ENCODE measurements at places on chromosomes 11 and 22.
A peak's percentile ranks its signal among the peaks of the same experiment; 100 is the strongest.

DNA sequence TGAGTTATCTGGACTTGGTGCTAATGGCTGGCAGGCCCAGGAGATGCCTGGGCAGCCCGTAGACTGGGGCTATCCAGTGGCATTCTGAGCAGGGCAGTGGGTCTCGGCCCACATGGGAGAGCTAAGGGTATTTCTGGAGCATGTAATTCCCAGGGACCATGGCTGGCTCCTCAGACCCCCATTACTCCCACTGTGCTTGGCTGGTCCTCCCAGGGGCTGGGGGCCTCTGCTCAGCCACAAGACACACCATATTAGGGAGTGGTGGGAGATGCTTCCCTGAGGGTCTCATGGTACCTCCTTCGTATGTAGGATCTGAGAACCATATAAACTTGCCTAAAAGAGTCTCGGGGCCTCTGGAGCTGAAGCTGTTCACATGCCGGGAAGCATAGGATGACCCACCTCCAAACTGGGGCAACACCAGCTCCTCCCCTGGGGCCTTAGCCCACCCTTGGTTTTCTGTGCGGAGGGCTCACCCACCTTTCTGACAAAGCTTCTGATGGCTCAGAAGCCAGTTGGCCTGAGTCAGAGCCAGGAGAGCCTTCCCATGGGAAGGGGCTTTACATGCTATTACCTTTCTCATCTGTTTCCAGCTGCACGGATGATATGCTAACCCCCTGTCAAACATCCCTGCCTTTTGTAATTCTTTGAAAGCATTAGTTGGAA lies 9.5 kb upstream of the FTH1 start:
- DNase-seq, result no peak

GRCh38 chr11:80122211-80122610 lies 681.4 kb upstream of the TENM4 start:
- DNase-seq, result peak; percentile 36

GRCh38 chr11:33227578-33228261 lies 29.5 kb upstream of the HIPK3 start:
- no peak for DNase-seq

DNA sequence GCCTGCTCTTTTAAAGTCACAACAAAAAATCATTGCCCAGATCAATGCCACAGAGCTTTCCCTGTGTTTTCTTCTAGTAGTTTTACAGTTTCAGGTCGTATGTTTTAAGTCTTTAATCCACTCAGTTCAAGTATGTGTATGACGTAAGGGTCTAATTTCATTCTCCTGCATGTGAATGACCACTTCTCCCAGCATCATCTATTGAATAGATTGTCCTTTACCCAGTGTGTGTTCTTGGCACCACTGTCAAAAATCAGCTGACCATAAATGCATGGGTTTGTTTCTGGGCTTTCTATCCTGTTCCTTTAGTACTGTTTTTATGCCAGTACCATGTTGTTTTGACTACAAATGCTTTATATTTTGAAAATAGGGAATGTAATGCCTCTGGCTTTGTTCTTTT lies 28.1 kb downstream of the INTS4 start:
- DNase-seq, result no peak

DNA sequence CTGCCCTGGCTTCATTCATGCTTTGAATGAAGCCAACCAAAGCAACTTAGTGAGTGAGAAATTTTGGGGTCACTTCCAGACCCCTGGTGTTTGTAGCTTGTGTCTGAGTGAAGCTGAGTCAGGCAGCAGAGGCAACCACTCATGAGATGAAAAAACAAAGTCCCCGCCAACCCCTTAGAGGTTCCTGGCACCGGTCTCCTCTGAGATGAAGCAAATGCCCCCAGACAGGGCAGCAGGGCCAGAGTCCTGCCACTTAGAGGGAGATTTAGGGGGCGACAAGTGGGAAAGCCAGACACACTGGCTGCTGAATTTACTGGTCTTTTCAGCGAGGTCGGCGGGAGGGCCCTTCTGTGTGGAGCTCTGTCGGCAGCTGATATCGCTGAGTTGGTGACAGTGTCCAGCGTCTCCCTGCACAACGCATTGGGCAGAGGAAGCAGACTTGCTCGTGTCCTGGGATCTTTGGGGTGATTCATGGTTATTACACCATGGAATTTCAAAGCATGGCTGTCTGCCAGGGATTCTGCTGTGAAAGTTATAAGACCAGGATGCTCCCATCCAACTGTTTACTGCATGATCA lies 482.6 kb downstream of the MIAT start:
- no peak for DNase-seq

GRCh38 chr22:34841911-34842310 lies 224.0 kb upstream of the ISX start:
- no peak for DNase-seq

- no peak for DNase-seq
Measured at GRCh38 chr22:31692186-31692886, 30.3 kb upstream of the PISD start.

DNA sequence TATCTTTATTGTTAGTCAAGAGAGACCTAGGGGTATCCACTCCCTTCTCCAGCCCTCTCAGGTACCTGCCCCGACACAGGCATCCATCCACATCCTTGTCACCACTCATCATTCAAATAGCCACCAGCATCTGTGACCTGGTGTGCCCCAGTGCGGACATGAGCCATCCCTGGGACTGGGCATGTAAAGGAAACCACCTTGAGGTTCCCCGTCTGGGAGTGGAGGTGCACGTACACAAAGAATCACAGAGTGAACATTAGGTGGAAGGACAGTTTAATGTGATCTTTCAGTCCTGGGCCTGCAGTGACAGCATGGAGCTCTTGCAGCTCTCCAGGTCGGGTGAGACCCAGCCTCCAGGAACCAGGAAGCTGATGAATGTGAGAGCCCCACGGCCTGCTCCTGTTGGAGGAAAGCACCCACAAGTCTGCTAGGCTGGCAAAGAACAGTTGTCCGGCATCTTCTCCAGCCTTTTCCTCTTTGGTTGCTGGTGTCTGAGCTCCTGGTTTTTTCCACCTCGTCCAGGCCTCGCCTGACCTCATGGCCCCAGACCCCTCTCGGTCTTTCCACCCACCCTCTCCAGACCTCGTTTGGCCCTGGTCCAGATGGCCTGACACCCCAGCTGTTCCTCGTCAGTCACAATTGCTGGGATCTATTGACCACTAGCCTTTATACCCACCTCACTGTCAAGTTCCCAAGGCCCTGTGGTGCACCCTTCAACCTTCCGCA lies 16.5 kb downstream of the PSMD13 start:
- no peak for DNase-seq

DNA sequence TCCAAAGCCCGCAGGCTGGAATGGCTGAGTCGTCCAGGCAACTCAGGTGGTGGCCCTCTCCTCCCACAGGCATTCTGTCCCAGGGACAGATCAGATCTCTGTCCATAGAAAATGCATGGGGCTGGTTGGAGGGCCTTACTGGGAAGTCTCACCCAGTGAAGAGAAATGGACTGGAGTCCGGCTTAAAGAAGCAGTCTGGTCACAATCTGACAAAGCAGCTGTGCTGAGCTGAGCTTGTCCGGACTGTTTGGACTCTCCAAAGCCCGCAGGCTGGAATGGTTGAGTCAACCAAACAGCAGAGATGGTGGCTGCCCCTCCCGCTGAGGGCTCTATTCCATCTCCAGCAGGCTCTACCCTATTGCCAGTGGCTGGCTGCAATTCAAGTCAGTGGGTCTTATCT lies 14.4 kb upstream of the DEPDC7 start:
- DNase-seq, result no peak

- DNase-seq, result no peak
Measured at GRCh38 chr11:132719684-132720083, 812.6 kb downstream of the OPCML start.

- no peak for DNase-seq
Measured at GRCh38 chr11:2869561-2870427, 15.8 kb downstream of the CDKN1C start.

- no peak for DNase-seq
Measured at GRCh38 chr11:114909866-114910265, 231.5 kb downstream of the NXPE2 start.

- DNase-seq, result no peak
Measured at GRCh38 chr22:25153961-25154666, 45.5 kb upstream of the CRYBB3 start.

- DNase-seq, result no peak
Measured at GRCh38 chr11:10975287-10975721, 117.5 kb upstream of the ZBED5 start.

- no peak for DNase-seq
Measured at GRCh38 chr22:37659897-37660708, 1.6 kb downstream of the PDXP start.

GRCh38 chr11:39190751-39191150 lies 2268.7 kb downstream of the LRRC4C start:
- no peak for DNase-seq

GRCh38 chr22:21714786-21715185 lies 20.8 kb downstream of the YPEL1 start:
- DNase-seq, result no peak

GRCh38 chr11:115469361-115469760 lies 34.9 kb downstream of the CADM1 start:
- DNase-seq, result no peak

GRCh38 chr22:43476341-43476740 lies 64.5 kb downstream of the MPPED1 start:
- DNase-seq, result no peak

DNA sequence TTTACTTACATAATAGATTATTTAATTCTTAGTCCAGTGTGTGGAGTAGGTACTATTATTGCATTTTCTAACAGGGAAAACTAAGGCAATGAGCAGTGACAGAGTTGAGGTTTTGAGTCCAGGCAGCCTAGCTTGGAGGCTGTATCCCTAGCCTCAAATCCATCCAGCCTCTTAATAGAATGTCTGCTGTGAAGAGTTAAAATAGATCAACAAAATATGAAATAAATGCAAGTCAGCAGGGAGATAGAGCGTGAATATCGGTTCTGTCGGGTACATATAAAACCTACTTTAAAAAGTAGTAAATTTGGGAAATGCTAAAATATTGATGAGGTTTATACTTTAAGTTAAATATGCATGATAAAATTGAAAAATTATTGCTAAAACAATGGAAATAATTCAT lies 53.3 kb downstream of the MED15 start:
- DNase-seq, result no peak

DNA sequence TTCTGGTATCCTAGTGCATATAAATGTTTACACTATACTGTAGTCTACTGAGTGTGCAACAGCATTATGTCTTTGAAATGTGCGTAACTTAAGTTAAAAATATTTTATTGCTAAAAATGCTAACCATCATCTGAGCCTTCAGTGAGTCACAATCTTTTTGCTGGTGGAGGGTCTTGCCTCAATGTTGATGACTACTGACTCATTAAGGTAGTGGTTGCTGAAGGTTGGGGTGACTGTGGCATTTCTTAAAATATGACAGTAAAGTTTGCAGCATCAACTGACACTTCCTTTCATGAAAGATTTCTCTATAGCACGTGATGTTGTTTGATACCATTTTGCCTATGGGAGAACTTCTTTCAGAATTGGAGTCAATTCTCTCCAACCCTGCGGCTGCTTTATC lies 8.5 kb upstream of the CREBZF start:
- DNase-seq, result no peak

DNA sequence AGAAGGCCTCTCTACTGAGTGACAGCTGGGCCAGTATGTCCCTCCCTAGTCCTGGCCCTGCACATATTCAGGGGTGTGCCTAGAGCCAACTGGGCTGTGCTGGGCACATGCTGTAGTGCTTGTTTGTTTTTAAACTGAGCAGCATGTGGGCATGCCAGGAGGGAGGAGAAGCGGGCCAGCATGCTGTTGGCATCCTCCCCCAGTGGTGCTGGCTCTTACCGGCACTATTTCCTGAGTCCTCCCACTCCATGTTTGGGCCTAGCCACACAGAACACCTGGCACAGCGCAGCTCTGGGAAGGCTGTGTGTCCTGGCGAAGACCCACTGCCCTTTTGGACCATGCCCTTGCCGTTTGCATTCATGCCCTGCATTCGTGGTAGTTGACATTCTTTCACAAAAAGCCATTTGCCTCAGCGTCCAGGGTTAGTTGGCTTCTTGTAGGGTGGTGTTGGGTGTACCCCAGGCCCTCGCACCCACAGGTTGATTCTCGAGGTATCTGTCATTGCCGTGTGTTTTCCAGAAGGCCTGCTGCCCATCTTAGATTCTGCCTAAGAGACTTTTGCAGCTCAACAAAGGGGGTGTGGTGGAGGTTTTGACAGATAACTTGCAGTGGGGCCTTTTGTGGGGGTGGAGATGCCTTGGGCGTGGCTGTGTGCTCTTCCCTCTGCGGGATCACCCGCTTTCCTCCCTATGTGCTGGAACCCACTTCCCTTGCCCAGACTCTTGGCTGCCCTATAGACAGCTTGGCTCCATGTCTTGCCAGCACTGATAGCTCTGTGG lies 13.6 kb downstream of the DGCR8 start:
- DNase-seq, result no peak

- no peak for DNase-seq
Measured at GRCh38 chr11:123209591-123209990, 14.5 kb upstream of the CLMP start.

DNA sequence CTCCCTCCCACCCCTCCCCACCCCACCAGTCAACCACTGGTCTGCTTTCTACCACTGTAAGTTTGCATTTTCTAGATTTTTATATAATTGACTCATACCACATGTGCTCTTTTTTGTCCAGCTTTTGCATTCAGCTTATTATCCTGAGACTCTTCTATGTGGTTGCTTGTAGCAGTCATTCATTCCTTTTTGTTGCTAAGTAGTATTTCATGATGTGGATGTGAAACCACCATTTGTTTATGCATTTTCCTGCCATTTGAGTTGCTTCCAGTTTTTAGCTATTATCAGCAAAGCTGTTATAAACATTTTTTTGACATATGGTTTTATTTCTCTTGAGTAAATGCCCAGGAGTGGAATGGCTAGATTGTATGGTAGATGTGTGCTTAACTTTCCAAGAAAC lies 77.0 kb upstream of the FGF3 start:
- DNase-seq, result no peak

All from NCI-H1105 (cell line).